Left lung (tissue), 14 donors: ENCODE measurements at places on chromosomes 16 and 17.

DNA sequence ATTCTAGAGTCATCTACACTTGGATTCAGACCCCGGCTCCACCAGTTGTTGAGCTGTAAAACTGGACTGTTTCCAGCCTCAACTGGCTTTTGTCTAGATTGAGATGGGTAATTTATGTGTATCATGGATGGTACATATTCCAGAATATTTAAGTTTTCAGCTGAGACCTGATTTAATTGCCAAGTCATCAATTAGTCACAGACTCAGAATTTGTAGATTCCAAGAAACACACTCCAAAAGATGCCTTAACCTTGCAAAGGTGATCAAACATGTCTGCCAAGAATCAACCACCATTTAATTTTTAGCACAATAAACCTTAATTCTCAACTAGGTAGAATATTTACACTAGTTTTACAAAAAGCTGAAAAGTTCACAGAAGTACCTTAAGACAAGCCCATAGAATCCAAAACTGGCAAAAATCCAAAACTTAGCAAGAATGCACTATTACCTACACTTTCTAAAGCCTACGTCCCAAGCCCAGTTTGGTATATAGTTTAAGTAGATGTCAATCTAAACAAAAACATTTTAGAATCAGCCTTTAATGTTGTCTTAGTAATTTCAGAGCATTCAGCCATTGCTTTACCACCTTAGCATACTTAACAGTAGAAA lies 17.7 kb downstream of the SIAH1 start:
- DNase-seq = no peak

DNA sequence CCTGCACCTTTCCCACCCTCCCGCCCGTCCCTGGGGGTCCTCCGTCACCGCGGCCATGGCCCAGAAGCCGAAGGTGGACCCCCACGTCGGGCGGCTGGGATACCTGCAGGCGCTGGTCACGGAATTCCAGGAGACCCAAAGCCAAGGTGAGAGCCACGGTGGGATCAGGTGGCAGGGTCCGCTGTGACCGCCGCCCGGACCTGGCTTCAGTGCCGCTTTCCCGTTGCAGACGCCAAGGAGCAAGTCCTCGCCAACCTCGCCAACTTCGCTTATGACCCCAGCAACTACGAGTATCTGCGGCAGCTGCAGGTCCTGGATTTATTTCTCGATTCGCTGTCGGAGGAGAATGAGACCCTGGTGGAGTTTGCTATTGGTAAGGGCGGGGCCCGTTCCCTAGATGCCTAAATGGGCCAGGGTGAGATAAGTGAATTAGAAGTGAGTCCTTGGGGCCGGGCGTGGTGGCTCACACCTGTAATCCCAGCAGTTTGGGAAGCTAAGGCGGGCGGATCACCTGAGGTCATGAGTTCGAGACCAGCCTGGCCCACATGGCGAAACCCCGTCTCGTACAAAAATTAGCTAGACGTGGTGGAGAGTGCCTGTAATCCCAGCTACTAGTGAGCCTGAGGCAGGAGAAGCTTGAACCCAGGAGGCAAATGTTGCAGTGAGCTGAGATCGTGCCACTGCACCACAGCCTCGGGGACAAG lies 617 bp downstream of the ARMC7 start:
- DNase-seq = no peak

- DNase-seq = peak; percentile 47
These were observed at the start of gene ABR for GRCh38 chr17:1179818-1180742. Gene ABR (minus strand): TSS chr17:1179981. CDS start chr17:1179727, 254 bp downstream.

- DNase-seq = peak; percentile 83
These were observed 7.9 kb downstream of the NAT9 start for GRCh38 chr17:74768069-74768762.

DNA sequence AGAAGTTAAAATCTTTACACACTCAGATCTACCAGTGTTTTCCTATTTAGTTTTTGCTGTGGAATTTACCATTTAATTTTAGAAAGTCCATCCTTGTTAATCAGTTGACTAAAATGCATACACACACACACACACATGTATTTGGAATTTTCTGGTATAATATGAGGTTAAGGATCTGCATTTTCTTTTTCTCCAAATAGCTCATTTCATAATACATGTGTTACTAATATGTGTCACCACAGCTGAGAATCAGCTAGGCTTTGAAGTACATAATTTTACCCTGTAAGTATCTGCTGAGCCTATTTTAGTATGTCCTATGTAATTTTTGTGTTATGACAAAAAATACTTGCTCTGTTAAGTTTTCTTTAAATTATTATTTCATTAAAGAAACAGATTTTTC lies 143.2 kb downstream of the PHKB start:
- DNase-seq = no peak
